ENCODE measurements at places on chromosomes 2 and 18.

- no peak for DNase-seq
Observed at GRCh38 chr18:58407649-58408407, 221.1 kb downstream of the ALPK2 start.

GRCh38 chr2:223123855-223124610, 72.0 kb downstream of the KCNE4 start:
- no peak for DNase-seq

DNA sequence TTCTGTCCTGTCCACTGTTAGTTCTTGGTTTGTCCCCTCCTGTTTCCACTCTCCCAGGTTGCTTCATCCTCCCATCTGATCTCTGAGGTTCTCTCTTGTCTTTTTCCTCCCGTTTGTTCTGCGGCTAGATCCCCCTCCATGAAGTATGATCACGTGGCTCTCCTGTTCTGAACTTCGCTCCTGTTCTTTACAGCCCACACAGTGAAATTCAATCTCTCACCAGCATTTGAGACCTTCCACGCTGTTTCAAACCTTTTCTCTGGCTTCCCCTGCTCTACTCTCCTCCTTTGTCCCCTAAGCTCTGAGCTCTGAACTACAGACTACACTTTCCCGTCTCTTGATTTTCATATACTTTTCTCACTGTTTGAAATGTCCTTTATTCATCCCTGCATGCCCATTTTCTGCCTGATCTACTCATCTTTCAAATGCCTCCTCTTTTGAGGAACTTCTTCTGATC, 83.5 kb downstream of the OSBPL6 start:
- DNase-seq = no peak

GRCh38 chr18:37712776-37713175, 147.2 kb upstream of the CELF4 start:
- DNase-seq = no peak

GRCh38 chr2:239579524-239580198, 178.8 kb upstream of the HDAC4 start:
- DNase-seq = no peak

GRCh38 chr18:30485078-30485477, 557.5 kb downstream of the DSC3 start:
- DNase-seq = no peak

GRCh38 chr2:121836611-121837010, 81.2 kb downstream of the TSN start:
- DNase-seq = no peak

DNA sequence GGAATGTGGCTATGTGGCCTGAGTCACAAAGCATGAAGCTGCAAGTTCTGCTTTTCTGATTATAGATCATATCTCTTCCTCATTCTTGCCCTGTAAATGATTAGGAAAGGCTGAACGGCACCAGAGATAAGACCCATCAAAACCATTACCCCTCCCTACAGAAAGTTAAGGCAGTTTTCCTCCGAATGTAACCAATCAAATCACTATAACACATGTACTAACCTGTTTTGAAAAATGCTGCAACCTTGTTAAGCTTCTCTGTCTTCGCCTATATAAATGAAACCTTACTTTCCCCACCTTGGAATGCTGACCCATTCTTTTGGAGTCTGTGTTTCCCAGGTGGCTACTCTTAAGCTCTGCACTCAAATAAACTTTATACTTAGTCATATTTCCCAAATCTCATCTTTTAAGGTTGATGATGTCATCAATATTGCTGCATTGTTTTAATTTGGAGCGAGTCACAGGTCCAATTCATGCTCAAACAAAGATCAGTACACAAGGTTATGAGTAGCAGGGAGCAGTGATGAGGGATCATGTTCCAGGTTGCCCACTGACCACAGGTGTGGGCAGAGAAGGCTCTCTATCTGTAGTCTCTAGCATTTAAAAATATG, 662.3 kb downstream of the IRS1 start:
- peak; percentile 24 for DNase-seq

- no peak for DNase-seq
Observed at GRCh38 chr2:101398116-101398821, 11.0 kb upstream of the CREG2 start.

DNA sequence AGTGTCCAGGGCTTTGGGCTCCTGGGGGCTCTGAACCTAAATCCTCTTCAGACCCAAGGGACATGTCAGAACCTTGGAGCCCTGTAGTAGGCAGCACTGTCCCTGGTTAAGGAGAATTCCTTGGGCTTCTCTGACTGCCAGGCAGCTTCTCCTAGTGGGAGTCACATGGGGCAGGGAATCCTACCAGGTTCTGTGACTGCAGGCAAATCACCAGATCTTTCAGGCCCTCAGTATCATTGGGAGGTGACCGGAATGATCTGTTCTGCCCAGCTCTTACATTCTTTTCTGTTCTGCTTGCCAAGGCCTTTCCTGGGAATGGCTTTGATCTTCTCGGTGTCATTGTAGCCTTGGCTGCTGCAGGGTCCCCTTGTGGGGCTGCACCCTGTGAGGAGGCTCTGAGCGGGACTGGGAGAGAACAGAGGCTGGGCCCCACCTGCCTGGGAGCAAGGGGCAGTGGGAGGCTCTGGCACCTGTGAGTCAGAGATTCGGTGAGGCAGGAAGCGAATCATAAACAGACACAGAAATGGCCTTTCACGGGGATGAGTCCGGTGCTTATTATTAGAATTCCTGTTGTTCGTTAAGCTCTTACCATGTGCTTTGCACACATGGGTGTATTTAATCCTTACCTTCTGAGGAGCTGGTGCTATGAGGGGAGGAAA, 14.1 kb downstream of the CEP68 start:
- no peak for DNase-seq

GRCh38 chr2:211376410-211376809, 820.0 kb downstream of the CPS1 start:
- DNase-seq = no peak

DNA sequence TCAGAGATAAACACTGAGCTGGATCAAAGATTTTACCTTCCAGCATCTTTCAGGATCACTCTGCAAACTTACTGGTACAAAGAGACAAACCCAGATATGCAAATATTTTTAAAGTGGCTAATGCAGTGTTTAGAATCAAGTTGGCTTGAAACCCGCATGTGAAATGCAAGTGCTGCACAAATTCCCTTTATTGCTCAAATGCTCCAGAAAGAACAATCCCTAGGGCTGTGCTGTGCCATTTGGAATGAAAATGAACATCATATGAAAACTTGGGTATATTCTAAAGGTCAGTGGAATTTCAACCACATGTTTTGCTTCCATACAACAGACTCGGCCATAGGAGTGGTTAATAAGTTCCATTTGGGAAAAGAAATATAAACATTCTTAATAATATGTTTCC, 139.1 kb downstream of the VWC2L start:
- no peak for DNase-seq

DNA sequence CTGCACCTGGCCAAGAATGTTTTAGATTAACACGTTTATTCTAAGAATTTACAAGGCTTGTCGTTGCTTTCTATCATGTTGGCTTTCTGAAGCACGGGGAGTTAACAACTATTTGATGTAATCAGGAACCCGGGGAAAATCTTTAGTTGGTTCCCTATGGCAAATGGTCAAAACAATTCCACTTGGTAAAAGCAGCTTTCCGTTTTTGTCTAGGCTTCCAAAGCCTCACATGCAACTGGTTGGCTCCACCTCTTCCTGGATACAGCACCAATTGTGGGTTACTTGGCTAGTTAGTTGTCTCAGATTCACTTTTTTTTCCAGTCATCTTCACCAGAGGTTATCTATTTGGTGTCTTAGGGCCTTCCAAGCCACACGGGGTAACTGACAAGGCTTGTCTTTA, 2.8 kb downstream of the COLEC12 start:
- no peak for DNase-seq

DNA sequence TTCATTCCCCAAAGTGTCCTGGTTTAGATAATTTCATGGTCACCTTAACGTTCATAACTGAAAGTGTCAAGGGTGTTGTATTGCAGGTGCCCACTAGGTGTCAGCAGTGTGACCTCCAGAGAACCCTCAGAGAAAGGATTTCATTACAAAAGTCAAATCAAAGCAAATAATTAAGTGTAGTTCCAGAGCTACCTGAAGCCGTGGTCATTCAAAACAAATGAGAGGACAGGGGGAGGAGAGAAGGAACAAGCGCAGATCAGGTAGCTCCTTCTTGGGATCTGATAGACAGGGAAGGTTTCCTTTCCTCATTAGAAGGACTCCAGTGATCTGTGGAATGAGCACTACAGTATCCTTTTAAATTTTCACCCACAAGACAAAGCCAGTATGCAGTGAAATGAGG, at the start of gene SLC9A4:
Gene SLC9A4 (plus strand): TSS at position 207 of the 400 bp plus-strand sequence. CDS start 534 bp downstream, outside the sequence.
- DNase-seq = no peak

- no peak for DNase-seq
Observed at GRCh38 chr2:17538844-17539554, 1.5 kb upstream of the VSNL1 start.

DNA sequence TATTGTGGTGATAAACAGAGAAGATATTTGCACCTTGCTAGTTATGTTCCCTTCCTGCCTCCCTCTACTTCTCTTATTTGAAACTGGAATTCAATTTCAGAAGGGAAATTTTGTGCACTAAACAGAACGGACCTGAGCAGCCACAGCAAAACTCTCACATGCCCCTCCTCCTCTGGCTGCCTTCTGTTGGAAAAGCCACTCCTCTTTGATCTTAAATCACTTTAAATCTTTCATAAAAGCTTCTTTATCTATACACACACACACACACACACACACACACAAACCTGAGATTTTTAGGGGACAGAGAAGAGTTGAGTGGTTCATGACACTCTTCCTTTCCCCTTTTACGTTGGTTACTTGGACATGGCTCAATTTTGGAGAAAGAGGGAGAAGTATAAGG, 5.6 kb downstream of the TBR1 start:
- DNase-seq = no peak

DNA sequence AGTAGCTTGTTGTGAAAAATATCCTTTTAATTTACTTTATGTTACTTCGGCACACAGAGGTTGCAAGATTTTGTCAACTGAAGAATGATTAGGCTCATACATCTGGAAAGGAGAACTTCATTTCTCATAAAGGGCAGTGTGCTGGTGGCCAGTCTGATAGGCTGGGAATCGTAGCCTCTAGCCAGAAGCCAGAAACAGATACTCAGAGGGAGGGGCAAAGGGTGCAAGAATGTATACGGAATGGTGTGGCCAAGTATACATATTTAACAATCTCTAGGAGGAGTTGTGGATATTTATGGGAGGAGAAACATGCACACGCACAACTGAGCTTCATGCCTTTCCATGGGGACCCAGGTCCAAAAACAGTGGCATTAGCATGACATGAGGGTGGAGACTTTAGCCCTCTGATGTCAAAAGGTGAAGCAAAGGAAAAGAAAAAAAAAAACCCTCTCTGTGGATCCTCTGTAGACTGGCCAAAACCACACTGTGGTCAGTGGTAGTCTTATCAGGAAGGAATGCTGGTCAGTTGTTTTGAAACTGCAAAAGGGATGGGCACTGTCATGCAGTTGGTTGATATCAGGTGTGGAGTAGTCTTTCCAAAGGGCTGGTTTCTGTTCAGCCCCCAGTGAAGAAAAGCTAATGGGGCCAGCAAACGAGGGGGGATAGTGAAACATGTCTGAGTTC, 34.9 kb upstream of the APCDD1 start:
- DNase-seq = no peak

DNA sequence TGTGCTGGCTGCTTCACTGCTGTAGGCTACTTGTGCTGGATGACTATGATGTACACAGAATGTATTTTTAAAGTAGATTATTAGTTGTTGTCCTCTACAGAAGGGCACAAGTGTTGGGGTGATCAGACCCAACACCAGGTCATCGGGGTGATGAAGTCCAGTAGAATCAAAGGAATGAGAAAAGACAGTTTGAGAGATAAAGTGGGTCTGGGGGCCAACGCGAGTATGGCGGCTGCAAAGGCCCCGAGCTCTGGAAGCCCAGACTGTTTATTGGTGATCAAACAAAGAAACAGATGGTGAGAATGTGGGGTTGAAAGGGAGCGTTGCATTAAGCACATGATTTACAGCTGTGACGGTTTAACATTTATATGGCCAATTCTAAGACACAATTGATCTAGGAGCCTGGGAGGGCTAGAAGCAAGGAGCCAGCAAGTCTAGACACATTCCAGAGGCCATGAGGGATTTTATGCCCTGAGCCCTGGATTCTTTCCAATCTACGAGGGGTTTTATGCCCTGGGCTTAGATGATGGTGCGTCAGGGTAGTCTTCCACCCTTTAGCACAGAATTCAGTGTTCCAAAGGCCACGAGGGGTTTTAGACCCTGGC, 153.5 kb downstream of the AGPS start:
- no peak for DNase-seq

- no peak for DNase-seq
Observed at GRCh38 chr2:10120877-10121574, 1.5 kb upstream of the RRM2 start.

GRCh38 chr2:226077031-226077430, 677.5 kb downstream of the NYAP2 start:
- DNase-seq = peak; percentile 51

GRCh38 chr2:24766609-24767008, 26.6 kb downstream of the PTRHD1 start:
- no peak for DNase-seq

GRCh38 chr2:60954139-60954538, 63.4 kb upstream of the PEX13 start:
- no peak for DNase-seq

DNA sequence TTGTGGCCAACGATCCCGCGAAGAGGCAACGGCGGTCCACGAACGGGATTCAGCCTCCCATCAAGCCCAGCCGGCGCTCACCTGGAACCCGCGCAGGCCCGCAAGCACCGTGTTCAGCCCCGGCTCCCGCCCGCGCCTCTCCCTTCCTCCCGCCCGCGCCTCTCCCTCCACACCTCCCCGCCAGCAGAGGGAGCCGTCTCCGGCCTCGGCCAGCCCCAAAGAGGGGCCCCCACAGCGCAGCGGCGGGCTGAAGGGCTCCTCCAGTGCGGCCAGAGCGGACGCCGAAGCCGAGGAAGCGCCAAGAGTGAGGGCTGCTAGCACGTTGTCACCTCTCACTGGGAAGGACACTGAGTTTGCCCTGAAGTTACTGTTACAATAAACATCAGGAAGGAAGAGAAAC, 55.3 kb upstream of the LAPTM4A start:
- DNase-seq = no peak

DNA sequence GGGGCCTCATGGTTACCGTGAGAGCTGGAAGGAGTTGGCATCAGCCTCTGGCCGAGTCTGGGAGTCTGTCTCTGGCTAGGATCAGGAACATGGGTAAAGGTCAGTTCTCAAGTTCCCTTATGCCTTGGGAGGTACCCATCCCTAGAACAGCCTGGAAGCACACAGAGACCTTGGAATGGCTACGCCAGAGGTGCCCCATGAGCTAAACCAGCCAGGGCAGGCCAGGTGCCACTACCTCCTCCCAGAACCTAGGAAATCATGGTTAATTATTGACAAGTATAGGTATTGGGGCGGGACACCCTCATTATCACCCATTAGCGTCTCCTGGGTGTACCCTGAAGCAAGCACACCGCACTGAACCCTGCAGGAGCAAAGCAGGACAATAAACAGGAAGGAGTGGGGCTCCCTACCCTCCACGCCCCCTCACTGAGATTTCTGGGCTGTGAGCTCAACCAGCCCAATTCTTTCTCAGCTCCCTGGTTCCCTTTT, 3.0 kb upstream of the ASPRV1 start:
- no peak for DNase-seq

- peak; percentile 80 for DNase-seq
Observed at GRCh38 chr18:36692921-36693332, 135.9 kb downstream of the TPGS2 start.

GRCh38 chr2:27095745-27096651, 9.4 kb downstream of the KHK start:
- no peak for DNase-seq

Measured in AG04450 (cell line).